ENCODE measurements at places on chromosomes 11 and 22.
A peak's percentile ranks its signal among the peaks of the same experiment; 100 is the strongest.

DNA sequence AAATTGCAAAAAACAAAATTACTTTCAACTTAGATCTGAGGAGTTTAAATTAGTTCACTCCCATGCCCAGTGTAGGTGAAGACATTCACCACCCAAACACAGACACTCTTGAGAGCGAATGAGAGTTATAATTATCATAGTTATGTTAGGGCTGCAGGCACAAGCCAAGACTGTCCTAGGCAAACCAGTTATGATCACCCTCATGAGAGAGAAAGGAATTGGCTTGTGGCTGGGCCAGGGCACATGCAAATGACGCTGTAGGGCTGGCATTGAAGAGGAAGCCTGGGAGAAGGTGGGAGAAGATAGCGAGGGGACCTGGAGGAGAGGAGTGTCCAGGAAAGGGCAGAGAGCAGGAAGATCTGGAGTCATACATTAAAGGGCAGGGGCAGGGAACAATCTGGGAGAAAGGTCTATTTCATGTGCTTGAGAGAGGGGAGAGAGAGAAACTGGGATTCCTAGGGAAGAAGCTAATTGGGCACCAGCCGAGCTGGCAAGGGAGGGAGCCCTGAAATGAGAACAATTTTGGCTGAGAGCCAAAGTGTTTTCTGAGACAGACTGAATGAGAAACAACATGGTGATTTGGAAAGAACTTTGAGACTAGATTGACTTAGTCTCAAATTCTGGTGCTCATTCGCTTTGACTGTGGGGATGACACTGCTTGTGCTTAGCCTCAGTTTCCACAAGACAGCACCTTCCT lies 279.9 kb downstream of the KIRREL3 start:
- no peak for DNase-seq

DNA sequence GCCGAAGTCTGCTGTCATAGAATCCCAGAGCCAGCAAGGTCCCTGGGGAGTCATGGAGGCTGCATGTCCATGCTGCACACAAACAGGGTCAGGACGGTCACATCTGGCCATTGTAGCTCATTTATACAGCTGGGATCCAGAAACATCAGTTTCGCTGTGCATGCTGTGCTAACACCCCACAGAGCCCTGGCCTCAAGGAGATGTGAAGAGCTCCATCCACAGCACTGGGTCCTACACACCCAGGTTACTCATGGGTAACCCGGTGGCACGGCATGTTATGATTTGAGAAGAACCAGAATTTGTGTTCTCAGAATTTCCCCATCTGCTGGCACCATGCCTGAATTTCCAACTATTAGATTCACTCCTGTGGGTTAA lies 146.3 kb upstream of the ARHGAP20 start:
- no peak for DNase-seq

DNA sequence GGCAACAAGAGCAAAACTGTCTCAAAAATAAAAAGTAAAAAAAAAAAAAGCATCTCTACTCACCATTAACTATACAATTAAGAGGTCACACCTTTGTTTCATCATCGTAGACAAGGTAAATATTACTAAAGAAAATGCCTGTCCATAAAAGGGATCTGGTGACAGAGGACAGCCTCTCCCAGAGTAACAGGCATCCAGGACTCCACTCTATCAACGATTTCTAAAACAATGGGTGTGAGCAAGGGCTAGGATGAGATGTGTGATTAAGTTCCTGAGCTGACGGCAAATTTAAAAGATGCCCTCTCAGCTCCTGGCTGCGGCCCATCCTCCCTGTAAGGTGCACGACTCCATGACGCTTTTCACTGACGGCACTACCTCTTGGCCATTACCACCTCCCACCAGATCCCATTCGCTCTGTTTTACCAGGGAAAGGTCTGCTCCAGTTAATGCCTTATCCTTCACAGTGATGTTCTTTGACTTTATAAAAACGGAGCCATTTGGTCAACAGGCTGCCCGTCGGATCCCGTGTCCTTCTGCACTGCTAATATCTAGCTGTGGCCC lies 2.3 kb upstream of the TMEM45B start:
- DNase-seq = no peak

DNA sequence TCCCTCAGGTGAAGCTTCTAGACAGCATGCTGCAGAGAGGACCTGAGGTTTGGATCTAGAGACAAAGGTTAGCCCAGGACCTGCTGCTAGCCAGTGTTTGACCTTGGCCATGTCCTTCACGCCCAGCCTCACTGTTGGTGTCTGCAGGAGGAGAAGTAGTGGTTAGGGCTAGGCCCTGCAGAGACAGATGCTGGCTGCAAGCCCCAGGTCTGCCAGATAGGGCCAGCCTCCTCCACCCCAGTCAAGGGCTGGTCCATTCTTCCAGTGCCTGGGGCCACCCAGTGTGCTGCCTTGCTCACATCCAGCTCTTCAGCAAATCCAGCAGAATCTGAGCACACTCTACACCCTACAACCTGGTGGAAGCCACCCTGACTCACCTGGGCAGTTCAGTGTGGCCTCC lies 21.5 kb upstream of the MIEF1 start:
- no peak for DNase-seq

DNA sequence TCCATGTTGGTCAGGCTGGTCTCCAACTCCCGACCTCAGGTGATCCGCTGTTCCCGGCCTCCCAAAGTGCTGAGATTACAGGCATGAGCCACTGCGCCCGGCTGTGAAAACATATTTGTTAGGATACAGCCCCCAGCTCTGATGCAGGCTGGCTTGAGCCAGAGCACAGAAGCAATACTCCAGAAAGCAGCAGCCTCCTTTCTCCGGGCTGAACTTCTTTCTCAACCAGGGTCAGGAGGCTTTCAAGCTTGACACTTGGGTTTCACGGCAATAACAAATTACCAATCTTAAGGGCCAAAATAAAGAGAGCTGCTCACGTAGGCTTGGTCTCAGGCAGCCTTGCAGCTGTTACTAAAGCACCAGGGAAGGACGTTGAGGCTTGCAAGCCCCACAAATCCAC lies 10.8 kb upstream of the CECR2 start:
- DNase-seq = no peak

DNA sequence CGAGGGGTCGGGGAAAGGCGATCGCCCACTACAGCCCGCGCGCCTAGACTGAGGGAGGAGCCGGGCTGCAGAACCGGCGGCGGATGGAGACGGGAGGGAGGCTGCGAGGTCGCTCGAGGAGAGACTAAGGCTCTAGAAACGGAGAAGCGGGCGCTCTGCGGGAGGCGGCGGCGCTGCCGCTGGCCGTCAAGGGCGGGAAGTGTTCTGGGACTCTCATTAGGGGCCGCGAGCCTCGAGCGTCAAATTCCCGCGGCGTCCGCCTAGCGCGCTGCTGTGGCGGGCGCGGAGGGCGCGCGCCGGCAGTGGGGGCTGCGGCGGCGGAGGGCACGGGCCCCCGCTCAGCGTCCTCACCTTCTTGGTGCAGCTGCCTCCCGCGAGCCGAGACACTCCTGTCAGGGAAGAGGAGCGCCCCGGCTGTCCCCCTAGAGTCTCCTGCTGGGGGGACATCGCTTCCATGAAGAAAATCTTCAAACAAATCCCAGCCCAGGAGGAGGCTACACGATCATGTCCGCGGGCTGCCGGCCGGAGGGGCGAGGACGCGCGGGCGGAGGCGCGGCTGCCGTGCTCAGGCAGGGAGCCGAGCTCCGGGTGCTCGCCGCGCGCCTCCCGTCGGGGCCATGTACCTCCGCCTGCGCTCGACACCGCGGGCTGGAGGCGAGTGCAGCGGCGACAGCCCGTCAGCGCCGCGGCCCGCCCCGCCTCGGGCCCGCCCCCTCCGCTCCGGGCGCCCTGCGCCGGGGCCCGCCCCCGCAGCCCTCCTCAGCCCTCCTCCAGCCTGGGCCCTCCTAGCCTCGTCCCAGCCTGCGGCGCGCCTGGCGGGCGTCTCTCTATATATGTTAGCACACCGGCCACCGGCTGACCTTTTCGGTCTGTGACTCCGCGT lies at the start of gene ARHGAP20:
Gene ARHGAP20, minus strand, starts transcription at position 662 of the 883 bp plus-strand sequence. Its CDS starts 206 bp downstream, at position 456.
- peak; percentile 28 for DNase-seq

DNA sequence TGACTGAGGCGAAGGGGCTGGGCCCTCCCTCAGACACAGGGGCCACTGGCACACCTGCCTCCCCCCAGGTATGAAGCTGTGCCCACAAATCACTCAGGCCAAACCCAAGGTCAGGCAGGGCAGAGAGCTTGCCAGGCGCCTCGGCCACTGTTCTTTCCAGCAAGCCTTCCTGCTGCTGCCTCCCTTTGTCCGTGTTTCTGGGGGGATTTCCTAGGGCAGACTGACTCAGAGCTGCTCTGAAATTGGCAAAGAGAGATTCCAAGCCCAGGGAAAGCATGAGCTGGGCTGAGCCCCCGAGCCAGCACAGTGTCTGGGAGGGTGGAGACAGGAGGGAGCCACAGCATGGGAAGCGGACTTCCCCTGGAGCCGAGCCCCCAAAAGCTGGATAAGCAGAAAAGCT lies 33.2 kb downstream of the PPP2R1B start:
- DNase-seq = no peak

Data from activated naive CD4-positive, alpha-beta T cell treated with Interleukin-2 at 50 U/mL for 16 hours (primary cell).